ENCODE measurements at places on chromosomes 1 and 21.

GRCh38 chr1:228647523-228648444 lies 87.5 kb upstream of the RHOU start:
- no peak for DNase-seq

DNA sequence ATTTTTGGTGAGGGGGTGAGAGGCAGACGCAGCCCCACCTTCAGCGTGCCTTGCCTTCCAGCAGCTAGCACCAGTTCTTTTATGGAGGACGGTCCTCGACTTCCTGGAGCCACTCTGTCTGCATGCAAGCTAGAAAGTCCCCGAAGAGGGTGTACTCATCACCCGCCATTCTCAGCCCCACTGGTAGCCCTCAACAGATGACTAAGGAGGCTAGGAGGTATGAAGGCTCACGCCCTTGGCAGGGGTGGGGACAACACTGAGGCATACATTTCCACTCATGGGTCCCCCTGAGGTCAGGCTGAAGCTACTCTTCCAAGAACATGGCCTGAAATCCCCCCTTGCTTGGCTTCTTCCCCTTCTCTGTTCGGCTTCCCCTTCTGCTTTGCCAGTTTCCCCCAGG lies 8.9 kb upstream of the PTPRF start:
- DNase-seq, result no peak

- DNase-seq, result no peak
Measured at GRCh38 chr1:114075105-114075504, 78.6 kb downstream of the SYT6 start.

- DNase-seq, result no peak
Measured at GRCh38 chr1:109668123-109668775, 392 bp downstream of the GSTM2 start.

DNA sequence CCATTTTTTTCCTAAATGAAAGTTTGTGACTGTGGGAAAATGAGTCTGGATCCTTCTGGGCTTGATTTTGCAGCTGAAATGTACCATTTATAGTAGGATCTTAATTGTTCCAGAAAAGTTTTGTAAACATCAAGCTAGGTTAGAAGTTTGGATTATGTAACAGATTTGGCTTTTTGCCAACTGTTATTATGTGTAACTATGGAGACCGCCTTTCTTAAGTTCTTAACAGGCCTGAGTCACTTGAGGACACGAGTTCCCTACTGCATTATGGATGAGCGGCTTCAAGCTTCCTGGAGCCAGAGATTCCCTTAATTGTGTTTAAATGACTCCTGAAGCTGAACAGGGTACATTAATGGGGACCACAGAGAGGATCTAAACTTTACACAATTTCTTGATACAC lies 22.2 kb downstream of the SLC25A33 start:
- no peak for DNase-seq

DNA sequence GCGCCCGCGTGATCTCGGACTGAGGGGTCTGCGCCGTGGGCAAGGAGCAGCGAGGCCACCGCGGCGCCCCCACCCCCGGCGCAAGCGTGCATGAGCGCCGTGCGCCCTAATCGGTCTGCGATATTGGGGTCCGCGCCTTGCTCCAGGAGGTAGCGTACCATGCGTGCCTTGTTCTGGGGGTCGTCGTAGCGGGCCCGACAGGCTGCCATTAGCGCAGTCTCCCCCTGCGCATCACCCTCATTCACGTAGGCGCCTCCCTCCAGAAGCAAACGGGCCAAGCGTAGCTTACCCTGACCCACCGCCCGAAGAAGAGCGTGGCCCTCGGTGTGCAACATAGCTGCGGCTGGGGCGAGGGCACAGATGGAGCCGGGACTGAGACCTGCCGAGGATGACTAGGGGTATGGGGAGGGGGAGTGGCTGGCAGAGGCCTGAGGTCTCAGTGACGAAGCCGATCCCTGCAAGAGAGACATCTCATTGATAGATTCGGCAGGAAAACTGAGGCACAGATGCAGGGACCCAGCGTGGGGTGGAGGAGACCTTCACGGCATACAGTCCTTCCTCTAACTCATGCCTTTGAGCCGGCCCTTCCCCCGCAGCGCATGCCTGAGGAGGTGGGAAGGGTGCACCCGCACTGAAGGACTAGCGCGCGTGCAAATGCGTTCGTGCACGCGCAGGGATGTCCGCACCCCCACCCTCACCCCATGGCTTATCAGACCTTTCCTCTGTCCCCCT lies 2.8 kb downstream of the ANKRD34A start:
- no peak for DNase-seq
